ENCODE measurements at places on chromosomes 2 and 18. TPM values are rescaled to one million over a fixed set of nuclear protein-coding genes. Genes with fewer than 3 reads are reported as not detected.
A peak's percentile ranks its signal among the peaks of the same experiment; 100 is the strongest.

- DNase-seq = no peak
These were observed 90.0 kb downstream of the SEPTIN10 start for GRCh38 chr2:109523536-109524361.

DNA sequence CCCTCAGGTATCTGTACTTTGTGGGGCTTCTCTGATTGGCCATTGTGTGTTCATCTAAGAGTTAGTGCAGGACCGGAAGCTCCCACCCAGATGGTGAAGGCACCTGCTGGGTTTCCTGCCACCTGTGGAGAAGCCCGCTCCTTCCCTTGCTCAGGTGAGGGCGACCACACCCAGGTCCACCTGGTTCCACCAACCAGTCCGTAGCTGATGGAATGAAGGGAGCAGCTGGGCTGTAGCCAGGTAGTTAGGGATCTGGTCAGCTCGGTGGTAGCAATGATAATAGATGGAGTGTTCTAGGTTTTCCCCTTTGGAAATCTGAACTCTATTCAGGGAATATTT lies 16.0 kb downstream of the SH3BP4 start:
- DNase-seq = no peak

DNA sequence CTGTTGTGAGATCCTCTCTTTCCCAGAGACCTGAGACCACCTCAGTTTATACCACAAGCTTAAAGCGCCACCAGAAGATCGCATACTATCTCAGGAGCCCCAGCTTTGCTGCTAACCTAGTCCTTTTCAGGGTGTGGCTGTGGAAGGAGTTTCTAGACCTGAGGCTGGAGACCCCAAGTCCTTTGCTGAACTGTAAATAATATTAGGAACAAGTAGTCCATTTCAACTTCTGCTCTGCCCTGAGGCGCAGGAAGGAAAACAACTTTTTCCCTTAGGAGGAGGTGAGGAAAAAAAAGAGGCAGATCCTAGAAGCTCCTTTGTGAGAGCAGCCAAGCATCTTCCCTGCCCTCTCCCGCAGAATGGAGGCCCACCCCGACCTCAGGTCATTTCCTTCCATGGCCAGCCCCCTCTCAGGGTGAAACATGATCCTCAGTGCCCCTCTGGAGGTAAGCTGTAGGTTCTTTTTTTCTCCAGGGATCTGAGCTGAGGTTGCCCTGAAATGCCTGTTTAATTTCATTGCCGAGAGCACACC lies 122.8 kb upstream of the LGALSL start:
- DNase-seq = no peak

DNA sequence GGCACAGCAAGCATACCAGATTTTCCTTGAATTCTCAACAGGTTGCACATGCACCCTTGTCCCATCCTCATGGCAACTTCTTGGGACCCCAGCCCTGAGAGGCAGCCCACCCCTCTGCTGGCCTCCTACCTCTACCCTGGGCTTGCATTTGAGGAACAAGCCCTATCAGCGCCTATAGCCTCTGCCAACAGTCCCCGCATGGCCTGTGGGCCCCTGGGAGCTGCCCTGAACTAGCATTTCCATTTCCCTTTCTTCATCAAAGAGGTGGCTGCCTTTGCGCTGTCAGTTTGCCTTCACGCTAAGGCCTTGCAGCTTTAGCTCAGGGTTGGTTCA lies 5.4 kb upstream of the ZAP70 start:
- no peak for DNase-seq

GRCh38 chr18:13915995-13916431 lies 677 bp upstream of the MC2R start:
- DNase-seq = no peak

- no peak for DNase-seq
These were observed 22.6 kb upstream of the CXXC1 start for GRCh38 chr18:50310080-50310479.

GRCh38 chr2:215654148-215654819 lies 218.4 kb upstream of the FN1 start:
- peak; percentile 18 for DNase-seq

Gene KLF7
- total RNA-seq = 21.1 TPM

Gene PDE1A
- 29.8 TPM for total RNA-seq
